PC-9 (cell line): ENCODE measurements at places on chromosomes 4 and X. TPM values are rescaled to one million over a fixed set of nuclear protein-coding genes. Genes with fewer than 3 reads are reported as not detected.

DNA sequence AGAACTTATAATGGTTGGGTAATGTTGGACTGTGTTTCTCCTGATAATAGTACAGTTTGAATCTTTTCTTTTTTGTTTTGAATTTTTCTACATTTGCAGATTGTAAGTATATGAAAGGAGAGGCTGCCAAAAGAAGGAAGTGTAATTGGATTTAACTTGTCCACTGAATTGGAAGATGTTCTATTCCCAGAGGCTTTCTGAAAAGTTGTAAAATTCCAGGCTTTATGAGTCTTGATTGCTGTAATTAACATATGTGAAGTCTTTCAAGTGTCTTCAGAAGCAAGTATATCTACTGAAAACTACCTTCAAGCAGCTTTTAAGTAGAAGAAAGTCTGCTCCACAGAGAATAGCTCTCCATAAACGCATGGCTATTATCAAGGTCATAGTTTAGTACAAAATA, 2456.4 kb downstream of the PCDH7 start:
- no peaks in the 10 kb centered on the region for H3K36me3 ChIP-seq
- no peak overlapping the region for H3K27ac ChIP-seq
- no peak for DNase-seq
- H3K4me1 ChIP-seq: no peaks in the 10 kb centered on the region

ATP8A1 gene
- total RNA-seq: not detected in 2 replicates

PABPC5 gene
- total RNA-seq: not detected in 2 replicates

DNA sequence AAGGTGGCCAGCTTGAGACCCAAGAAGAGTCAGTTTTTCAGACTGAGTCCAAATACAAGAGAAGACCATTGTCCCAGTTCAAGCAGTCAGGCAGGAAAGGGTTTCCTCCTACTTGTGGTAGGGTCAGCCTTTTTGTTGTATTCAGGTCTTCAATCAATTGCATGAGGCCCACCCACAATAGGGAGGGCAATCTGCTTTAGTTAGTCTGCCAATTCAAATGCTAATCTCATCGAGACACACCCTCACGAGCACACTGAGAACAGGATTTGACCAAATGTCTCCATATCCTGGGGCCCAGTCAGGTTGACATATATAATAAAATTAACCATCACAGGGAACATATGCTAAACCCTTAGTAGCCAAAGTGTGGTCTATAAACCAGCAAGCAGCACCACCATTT, 75.3 kb upstream of the FRMPD3 start:
- no peaks in the 10 kb centered on the region for H3K4me1 ChIP-seq
- H3K36me3 ChIP-seq: no peaks in the 10 kb centered on the region
- no peak for DNase-seq
- H3K27ac ChIP-seq: no peak overlapping the region
- no peak overlapping the region for H3K4me3 ChIP-seq

CFP gene
- total RNA-seq: 0.48 and 0.53 TPM in 2 replicates

TLR8 gene
- not detected in 2 replicates for total RNA-seq

- no peak within 1 kb of the TSS for H3K4me3 ChIP-seq
- no peak within 1 kb of the TSS for H3K27ac ChIP-seq
- H3K27me3 ChIP-seq: no peaks in the 10 kb centered on the region
- no peaks in the 10 kb centered on the region for H3K36me3 ChIP-seq
- no peak for DNase-seq
Observed at GRCh38 chrX:54994099-54994498, at the start of gene PFKFB1. Gene PFKFB1, minus strand, starts transcription at chrX:54994188. Its CDS starts 181 bp downstream, at chrX:54994007.

- no peak for DNase-seq
- H3K27me3 ChIP-seq: no peaks in the 10 kb centered on the region
- H3K4me3 ChIP-seq: no peak overlapping the region
Observed at GRCh38 chr4:174401471-174402130, 117.9 kb downstream of the CEP44 start.

DNA sequence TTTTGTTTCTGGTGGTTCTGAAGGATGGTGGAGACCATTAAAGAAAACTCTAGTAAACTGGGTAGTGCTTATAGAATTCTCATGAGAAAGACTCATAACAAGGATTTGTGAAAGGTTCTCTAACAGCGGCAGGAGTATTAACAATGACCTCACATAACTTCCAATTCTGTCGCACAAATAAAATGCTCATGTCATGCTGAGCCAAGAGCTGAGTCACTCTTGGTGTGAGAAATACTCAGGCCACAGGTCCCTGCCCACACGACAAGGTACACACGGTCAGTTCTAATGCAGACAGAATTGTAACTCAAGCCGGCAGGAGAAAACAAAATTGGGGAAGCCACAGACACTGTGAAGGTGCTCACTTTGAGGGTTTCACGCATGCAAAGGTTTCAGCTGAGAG, 34.4 kb upstream of the C4orf50 start:
- H3K27me3 ChIP-seq: peaks cover 47% of the 10 kb centered on the region
- H3K27ac ChIP-seq: no peak overlapping the region
- DNase-seq: no peak
- no peaks in the 10 kb centered on the region for H3K4me1 ChIP-seq
- no peak overlapping the region for H3K4me3 ChIP-seq

DNA sequence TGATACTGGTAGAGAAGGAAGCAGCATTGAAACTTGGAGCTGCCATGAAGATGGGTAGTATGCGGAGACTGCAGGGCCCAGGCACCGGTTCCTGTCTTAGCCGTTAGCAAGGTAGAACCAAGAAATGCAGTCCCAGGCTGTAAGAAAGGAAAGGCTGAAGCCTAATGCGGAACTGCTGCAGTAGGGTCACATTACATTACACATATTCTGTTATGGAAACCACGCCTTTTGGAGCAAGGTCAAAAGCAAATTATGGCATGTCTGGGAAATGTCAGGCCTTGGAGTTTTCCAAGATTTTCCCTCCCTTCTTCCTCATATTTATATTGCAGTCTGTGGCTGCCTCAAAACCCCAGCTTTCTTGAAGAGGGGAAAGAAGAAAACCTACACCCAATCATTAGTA, 204.8 kb upstream of the RASGEF1B start:
- H3K27ac ChIP-seq: no peak overlapping the region
- H3K27me3 ChIP-seq: no peaks in the 10 kb centered on the region
- no peak for DNase-seq
- no peaks in the 10 kb centered on the region for H3K4me1 ChIP-seq
- H3K36me3 ChIP-seq: no peaks in the 10 kb centered on the region

DNA sequence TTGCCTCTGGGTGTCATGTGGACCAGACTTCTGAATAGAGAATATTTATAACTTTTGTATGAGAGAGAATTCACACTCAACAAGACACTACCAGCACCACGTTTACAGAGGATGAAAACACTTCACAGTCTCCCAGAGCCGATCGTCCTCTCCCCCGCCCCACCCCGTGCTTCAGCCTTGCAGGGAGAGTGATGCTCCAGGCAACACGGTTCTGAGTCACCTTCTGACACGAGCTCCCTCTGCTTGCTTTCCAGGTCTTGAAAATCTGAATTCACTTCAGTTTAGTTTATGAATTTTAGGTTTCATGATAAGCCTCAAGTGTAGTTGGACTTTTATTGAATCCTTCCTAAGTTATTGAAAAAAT, 59.8 kb downstream of the CPLX1 start:
- H3K36me3 ChIP-seq: peaks cover 17% of the 10 kb centered on the region
- H3K4me1 ChIP-seq: no peaks in the 10 kb centered on the region
- H3K27me3 ChIP-seq: no peaks in the 10 kb centered on the region
- no peak overlapping the region for H3K4me3 ChIP-seq

DNA sequence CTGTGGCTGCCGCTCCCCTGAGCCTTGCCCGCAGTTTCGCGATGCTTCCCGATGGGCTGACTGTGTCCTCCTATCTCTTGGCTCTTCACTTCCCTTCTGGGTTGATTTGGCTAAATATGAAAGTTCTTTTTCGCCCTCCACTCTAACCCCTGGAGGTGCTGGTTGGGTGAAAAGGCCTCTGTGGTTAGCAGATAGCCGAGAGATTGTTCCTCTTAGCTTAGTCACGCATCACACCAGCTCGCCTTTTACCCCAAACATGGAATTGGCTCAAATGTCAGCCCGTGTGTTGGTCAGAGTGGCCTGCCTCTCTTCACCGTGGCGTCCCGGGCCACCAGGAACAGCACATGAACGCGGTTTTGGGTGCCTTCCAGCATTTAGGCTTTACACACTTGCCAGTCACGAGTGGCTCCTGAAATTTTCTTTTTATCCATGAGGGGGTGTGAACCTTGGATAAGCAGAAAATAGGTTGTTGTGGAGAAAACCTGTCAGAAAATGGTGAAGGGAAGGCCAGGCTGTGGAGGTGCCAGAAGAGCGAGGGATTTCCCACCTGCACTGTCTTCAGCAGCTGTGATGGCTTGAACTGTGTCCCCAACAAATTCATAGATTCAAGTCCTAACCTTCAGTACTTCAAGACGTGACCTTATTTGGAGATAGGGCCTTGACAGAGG, 8.9 kb downstream of the CLCN4 start:
- DNase-seq: no peak
- H3K27me3 ChIP-seq: no peaks in the 10 kb centered on the region
- no peaks in the 10 kb centered on the region for H3K4me1 ChIP-seq

- no peak overlapping the region for H3K4me3 ChIP-seq
- no peaks in the 10 kb centered on the region for H3K36me3 ChIP-seq
- H3K4me1 ChIP-seq: no peaks in the 10 kb centered on the region
- no peak for DNase-seq
Observed at GRCh38 chr4:52376132-52376704, 282.9 kb downstream of the USP46 start.

PPEF2 gene
- not detected in 2 replicates for total RNA-seq

DNA sequence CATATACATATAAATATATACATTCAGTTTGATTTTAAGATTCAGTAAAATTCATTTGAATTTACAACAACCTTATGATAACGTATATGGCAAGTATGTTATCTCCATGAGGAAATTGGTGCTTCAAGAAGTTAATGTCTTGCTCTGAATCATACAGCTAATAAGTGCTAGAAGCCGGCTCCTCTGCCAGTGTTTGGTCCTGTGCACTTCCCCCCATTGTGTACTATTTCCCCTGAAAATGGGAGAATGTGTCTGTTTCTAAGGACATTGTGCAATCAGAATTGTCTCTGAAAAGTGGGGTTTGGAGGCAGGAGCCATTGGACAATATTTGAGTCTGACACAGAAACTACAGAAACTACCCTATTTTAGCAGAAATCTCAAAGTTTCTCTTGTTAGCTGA, 135.9 kb downstream of the CPE start:
- no peak overlapping the region for H3K4me3 ChIP-seq
- H3K27me3 ChIP-seq: no peaks in the 10 kb centered on the region
- H3K36me3 ChIP-seq: no peaks in the 10 kb centered on the region

ARR3 gene
- total RNA-seq: not detected in 2 replicates

TSR2 gene
- 53.0 and 56.9 TPM in 2 replicates for total RNA-seq

CDK16 gene
- 67.7 and 82.1 TPM in 2 replicates for total RNA-seq

DNA sequence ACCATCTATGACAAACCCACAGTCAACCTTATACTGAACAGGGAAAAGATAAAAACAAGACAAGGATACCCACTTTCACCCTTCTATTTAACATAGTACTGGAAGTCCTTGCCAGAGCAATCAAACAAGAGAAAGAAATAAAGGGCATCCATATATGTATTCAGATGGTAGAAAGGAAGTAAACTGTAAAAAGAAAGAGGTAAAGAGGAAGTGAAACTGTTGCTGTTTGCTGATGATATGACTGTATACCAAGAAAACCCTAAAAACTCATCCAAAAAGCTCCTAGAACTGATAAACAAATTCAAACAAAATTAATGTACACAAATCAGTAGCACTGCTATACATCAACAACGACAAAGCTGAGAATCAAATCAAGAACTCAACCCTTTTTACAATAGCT, 538.7 kb upstream of the PABPC4L start:
- no peaks in the 10 kb centered on the region for H3K4me1 ChIP-seq
- no peak overlapping the region for H3K4me3 ChIP-seq
- H3K27ac ChIP-seq: no peak overlapping the region
- H3K27me3 ChIP-seq: no peaks in the 10 kb centered on the region

DNA sequence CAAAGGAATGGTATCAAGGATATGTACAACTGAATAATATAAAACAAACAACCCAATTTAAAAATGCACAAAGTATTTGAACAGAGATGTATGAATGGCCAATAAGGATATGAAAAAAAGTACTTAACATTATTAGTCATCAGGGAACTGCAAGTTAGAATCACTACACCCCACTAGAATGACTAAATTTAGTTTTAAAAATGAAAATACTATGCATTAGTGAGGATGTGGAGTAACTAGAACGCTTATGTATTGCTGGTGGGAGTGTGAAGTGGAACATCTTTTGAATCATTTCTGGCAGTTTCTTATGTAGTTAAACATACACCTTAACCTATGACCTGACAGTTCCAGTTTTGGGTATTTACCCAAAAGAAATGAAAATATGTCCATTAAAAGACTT, 13.0 kb upstream of the SLC16A2 start:
- no peaks in the 10 kb centered on the region for H3K36me3 ChIP-seq
- no peak overlapping the region for H3K4me3 ChIP-seq
- no peak overlapping the region for H3K27ac ChIP-seq
- no peaks in the 10 kb centered on the region for H3K4me1 ChIP-seq
- H3K27me3 ChIP-seq: no peaks in the 10 kb centered on the region

DNA sequence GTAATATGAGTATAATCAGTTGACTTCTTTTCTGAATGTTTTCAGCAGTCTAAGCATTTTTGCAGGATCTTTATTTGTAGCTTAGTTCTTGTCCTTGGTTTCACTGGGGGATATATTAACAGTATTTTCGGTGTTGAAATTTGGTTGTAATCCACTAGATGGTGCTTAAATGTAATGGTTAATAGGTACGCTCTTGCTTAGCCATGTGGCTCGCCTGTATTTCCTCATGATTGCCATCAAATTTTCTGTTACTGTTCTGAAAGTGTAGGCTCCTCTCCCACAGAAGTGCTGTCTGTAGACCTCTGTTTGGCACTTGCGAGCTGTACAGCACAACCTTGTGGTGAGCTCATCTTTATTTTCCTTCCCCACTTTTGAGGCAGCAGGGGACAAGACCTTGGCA, 3.9 kb upstream of the FAAH2 start:
- H3K27me3 ChIP-seq: no peaks in the 10 kb centered on the region
- H3K36me3 ChIP-seq: no peaks in the 10 kb centered on the region
- 0 out of 2 replicates have a peak, but pooled peaks cover 9% of the 10 kb centered on the region for H3K4me1 ChIP-seq
- no peak overlapping the region for H3K4me3 ChIP-seq

CCDC120 gene
- total RNA-seq: 20.6 and 23.9 TPM in 2 replicates

DNA sequence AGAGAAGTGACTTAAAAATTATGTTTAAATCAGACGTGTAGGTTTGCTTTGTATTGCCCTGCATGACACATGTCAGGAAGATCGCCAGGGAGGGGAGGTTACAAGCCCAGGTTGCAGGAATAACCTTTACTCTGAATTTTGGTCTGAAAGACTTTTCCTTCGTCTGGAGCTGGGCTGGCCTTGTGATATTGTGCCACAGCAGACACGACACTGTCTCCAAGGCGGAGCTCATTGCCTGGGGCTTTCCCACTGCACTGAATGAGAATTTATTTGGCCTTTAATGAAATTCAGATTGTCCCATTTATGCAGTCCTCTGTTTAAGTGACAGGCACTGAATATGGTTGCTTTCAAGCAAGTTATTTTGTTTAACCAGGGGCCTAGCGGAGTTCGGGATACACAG, 45.1 kb downstream of the RHOH start:
- H3K27ac ChIP-seq: no peak overlapping the region
- no peaks in the 10 kb centered on the region for H3K4me1 ChIP-seq
- no peak for DNase-seq
- no peaks in the 10 kb centered on the region for H3K36me3 ChIP-seq
- no peak overlapping the region for H3K4me3 ChIP-seq

GRCh38 chrX:25013632-25014365, 2.0 kb downstream of the ARX start:
- DNase-seq: no peak
- no peaks in the 10 kb centered on the region for H3K36me3 ChIP-seq
- no peaks in the 10 kb centered on the region; the same call in 1 of the 2 replicates for H3K27me3 ChIP-seq
- H3K4me1 ChIP-seq: no peaks in the 10 kb centered on the region
- H3K4me3 ChIP-seq: no peak overlapping the region
